ENCODE measurements at places on chromosomes 4 and X.

GRCh38 chr4:38896940-38897339, 29.3 kb downstream of the FAM114A1 start:
- peak; percentile 36 for DNase-seq

- no peak for DNase-seq
Measured at GRCh38 chr4:112966701-112967488, 82.6 kb upstream of the ANK2 start.

DNA sequence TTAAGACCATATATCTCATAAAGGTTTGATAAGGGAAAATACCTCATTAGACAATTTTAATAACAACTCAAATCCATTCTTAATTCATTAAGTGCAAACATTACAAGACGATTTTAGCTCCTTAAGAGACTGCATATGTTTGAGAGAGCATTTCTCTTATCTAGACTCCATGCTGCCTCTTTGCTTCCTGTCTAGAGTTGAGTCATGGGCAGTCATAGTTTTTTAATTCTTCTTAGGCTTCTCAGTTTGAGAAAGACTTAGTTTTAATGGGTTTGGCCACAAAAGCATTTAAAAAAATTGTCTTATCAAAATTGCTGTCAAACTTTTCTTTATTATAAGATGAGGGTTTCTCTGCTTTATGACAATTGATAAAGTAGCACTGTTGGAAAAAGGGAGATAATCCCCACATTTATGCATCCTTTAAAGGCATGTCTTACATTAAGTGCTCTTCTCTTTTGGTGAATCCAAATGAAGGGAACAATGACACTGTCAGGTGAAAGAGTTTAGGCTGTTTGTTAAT, 713.4 kb downstream of the PCDH18 start:
- peak; percentile 20 for DNase-seq

- peak; percentile 80 for DNase-seq
Measured at GRCh38 chr4:5050520-5051277, 581 bp upstream of the STK32B start.

DNA sequence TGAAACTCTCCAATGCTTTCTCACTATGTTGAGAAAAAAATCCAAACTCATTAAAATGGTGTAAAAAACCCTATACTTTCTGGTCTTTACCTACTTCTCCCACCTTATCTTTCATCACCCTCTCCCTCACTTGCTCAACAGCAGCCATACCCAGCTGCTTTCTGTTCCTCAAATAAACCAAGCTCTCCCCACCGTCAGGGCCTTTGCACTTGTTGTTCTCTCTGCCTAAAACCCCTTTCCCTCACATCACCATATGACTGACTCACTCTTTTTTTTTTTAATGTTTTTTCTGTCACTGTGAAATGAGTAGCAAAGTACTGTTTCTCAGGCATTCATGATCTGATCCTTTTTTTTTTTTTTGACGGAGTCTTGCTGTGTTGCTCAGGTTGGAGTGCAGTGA, 122.3 kb upstream of the TMEM164 start:
- DNase-seq: no peak

DNA sequence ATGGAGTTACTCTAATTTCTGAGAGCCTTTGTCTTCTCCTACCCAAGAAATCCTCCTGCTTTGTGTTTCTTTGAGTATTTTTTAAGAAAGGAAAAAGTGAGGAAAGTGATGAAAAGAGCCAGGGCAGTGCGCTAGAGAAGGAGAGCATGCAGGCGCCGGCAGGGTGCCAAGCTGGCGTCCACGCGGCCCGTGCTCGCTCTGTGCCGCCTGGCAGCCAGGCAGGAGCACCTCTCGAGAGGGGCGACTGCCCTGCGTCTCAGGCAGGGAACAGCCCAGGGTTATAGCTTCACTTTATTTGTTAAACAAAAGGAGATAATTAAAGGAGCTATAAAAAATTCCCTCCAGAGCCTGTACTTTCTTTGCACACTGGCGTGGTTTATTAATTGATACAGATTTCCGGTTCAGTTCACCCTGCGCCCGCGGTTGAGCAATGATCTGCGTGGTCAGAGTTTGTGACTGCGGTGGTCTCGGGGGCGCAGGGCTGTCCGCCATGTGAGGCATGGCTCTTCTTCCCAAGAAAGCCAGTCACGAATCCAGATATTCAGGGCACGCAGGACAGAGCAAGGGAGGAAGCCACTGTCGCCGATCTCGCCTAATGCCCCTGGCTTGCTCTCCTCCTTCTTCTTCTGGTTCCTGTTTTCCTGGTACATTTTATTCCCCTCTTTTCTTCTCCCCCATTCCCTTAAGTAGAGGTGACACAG, 110.8 kb upstream of the PAQR3 start:
- DNase-seq: no peak

- no peak for DNase-seq
Measured at GRCh38 chr4:77662396-77662795, 56.8 kb downstream of the CXCL13 start.

- DNase-seq: peak; percentile 52
Measured at GRCh38 chr4:56979421-56980072, 851 bp downstream of the POLR2B start.

GRCh38 chr4:155271557-155271956, 63.1 kb downstream of the NPY2R start:
- DNase-seq: peak; percentile 14

GRCh38 chr4:14855719-14856061, 146.6 kb upstream of the CPEB2 start:
- DNase-seq: no peak

DNA sequence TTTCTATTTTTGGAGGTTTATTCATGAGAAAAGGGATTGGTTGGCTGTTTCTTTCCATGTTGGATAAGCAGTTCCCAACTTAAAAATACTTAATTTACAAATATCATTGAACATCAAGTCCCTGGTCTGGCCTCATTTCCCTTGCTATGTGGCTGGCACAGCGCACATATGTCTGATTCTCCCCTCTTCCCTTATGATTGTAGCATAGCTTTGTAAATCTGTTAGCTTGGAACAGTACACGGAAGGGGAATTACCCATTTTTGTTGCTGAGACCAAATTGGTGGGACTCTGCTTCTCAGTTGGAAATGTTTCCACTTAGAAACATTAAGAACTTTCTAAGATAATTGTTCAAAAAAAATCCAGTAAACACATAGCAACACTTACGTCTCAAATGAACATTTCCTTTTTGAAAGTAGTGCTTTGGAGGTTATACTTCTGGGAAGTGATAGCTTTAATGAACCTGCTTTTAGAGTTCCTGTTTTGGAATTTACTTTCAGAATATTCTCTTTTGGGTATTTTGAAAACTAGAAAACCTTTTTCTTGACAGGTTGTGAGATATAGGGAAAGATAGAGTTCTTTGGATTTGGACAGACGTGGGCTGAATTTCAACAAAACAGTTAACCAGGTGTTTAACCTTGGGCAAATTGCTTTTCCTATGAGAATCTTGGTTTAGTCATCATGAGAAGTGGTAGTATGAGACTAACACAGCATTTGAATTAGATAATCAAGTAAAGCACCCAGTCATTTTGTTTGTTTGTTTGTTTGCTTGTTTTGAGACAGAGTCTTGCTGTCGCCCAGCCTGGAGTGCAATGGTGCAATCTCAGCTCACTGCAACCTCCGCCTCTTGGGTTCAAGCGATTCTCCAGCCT, 47.3 kb downstream of the STIM2 start:
- no peak for DNase-seq

GRCh38 chr4:34643476-34643875, 1600.8 kb downstream of the ARAP2 start:
- no peak for DNase-seq

- peak; percentile 7 for DNase-seq
Measured at GRCh38 chrX:54452920-54453319, 12.7 kb downstream of the TSR2 start.

DNA sequence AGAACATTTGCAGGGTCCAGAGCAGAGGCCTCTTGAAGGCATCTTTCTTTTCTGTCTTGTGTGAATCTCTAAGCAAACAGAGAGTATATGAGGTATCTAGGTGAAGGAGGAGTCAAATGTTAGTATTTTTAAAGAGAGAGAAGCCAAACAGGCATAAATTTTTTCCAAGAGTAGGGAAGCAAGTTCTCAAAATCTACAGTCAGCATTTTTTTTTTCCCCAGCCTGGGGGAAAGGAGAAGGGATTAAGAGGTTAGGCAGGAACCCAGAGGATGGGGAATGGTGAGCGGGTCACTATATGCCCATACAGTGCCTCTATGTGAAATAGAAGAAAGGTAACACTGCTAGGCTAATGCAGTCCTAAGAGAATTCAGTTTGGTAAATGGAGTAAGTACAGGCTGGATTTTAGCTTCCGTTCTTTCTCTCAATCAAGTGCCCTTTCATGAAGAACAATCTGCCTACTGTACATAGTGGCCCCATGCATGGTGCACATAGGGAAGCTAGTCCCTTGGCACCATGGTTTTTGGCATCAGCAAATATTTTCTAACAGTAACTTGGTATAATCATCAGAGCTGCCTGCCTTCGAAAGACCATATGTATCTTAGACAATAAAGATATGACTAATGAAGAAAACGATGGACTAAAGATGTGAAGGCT, 163.1 kb upstream of the MAB21L2 start:
- DNase-seq: no peak

- DNase-seq: no peak
Measured at GRCh38 chr4:38600575-38600974, 63.4 kb upstream of the KLF3 start.

GRCh38 chr4:169071747-169072146, 61.7 kb upstream of the CBR4 start:
- DNase-seq: no peak

- DNase-seq: no peak
Measured at GRCh38 chr4:138460477-138461414, 218.6 kb upstream of the SLC7A11 start.

- no peak for DNase-seq
Measured at GRCh38 chrX:15998350-15998749, 125.0 kb upstream of the GRPR start.

GRCh38 chr4:182429896-182430295, 186.7 kb downstream of the TENM3 start:
- no peak for DNase-seq

DNA sequence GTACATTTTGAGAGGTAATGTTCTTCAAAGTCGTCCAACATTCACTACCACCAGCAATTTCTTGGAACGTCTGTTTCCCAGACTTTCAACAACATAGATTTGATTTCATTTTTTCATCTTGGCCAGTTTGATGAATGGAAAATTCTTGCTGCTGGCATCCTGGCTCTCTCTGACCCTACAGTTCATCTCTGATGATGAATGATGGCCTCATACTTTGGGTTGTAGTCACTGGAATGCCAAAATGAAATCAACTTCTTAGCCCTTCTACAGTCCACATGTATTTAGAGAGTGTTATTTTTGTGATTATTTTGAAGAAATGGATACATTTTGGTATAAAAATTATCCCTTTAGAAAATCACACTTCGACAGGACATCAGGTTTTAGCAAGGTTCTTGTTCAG, 8.8 kb downstream of the CHST7 start:
- DNase-seq: peak; percentile 60

DNA sequence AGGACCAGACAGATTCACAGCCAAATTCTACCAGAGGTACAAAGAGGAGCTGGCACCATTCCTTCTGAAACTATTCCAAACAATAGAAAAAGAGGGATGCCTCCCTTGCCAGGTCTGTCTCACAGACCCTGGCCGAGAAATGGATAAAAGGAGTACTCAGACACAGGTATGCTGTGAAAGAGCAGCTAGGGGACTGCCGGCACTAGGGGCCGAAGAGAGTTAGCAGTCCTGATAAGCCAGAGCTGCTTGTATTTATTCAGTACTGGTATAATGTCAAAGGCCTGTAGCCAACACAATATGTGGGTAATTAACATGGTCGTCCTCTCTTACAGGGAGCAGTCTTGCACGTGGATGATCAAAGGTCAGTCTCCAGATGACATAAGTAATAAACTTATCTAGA, 1042.1 kb upstream of the LCORL start:
- DNase-seq: no peak

DNA sequence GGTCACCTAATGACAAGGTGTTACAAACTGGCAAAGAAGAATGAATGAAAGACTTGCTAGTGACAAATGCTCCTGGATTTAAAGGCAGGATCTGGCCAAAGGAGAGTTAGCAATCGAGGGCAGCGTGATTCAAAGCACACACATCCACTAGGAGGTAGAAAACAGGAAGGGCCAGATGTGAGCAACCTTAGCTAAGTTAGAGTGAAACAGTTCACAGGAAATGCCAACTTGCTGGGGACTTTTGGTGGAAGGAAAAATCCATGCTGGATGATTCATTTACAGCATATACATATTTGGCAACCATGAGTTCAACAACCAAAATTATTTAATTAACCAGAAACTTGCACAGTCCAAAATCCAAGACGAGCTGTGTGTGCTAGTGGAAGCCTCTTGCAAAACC, 276.9 kb downstream of the PTTG2 start:
- DNase-seq: peak; percentile 68

- no peak for DNase-seq
Measured at GRCh38 chrX:40298572-40299479, 201.1 kb upstream of the BCOR start.

DNA sequence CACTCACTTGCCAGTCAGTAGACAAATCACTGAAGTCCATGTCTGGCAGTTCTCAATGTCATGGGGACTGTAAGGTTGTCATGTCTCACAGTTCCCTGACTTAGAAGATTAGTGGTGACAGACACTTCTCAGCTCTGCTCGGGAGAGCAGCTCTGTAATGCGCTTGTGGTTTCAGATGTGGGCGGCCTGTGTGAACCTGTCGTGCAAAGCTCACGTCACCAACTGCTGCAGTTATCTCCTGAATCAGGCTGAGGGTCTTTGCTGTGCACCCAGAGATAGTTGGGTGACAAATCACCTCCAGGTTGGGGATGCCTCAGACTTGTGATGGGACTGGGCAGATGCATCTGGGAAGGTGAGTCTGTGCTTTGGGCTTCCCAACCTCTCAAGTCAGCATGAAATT, at the start of gene IL9R:
Gene IL9R (plus strand): TSS at position 261 of the 400 bp plus-strand sequence. CDS start 64 bp downstream, at position 325.
- DNase-seq: no peak

GRCh38 chr4:56371426-56372220, 15.7 kb downstream of the AASDH start:
- no peak for DNase-seq

- DNase-seq: peak; percentile 58
Measured at GRCh38 chr4:39970671-39971640, 6.8 kb downstream of the PDS5A start.

- DNase-seq: no peak
Measured at GRCh38 chr4:94370533-94371254, 28.1 kb upstream of the HPGDS start.

GRCh38 chr4:177511611-177512010, 69.4 kb upstream of the AGA start:
- no peak for DNase-seq

- peak; percentile 3 for DNase-seq
Measured at GRCh38 chr4:23163647-23164436, 471.1 kb downstream of the GBA3 start.

GRCh38 chr4:87270144-87270543, 49.7 kb upstream of the KLHL8 start:
- peak; percentile 66 for DNase-seq

- DNase-seq: peak; percentile 77
Measured at GRCh38 chr4:185932491-185932890, 120.5 kb upstream of the SORBS2 start.

- no peak for DNase-seq
Measured at GRCh38 chr4:182111586-182111985, 131.6 kb upstream of the TENM3 start.

GRCh38 chrX:149512225-149512885, 7.2 kb upstream of the IDS start:
- DNase-seq: peak; percentile 42
